Fibroblast of skin of left biceps (primary cell): ENCODE measurements at places on chromosomes 4 and X.

DNA sequence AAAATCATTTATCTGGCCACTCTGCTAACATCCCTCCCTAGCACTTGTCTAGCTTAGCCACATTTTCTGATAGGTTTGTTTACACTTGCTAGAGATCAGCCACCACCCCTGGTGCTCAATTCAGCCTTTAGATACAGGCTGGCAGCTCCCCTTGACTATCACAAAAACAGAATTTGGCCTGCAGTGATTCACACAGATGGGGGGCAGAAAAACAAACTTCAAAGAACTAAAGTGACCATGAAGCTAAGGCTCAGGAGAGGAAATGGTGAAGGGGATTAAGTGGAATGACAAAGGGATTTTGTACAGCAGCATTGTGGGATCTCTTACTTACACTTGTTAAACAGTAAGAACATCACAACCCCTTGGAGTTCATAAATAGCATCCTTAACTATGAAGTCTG, 1718.0 kb upstream of the PCDH7 start:
- DNase-seq, result no peak

DNA sequence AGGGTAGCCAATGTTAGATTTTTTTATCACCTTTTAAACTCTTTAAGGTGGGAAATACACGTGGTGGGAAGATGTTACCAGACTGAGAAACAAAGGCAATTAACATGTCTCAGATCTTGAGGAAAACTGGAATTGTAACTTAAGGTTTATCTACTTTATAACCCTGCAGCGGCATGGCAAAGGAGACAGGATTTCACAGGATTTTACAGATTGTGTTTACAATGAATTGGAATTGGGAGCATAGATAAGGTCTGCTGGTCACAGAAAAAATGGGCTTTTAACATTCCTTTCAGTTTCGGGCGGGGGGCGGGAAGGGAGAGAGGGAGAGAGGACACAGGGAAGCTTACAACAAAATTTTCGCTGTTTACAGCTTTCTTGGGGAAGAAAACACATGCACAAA, 467.5 kb upstream of the CT83 start:
- no peak for DNase-seq

DNA sequence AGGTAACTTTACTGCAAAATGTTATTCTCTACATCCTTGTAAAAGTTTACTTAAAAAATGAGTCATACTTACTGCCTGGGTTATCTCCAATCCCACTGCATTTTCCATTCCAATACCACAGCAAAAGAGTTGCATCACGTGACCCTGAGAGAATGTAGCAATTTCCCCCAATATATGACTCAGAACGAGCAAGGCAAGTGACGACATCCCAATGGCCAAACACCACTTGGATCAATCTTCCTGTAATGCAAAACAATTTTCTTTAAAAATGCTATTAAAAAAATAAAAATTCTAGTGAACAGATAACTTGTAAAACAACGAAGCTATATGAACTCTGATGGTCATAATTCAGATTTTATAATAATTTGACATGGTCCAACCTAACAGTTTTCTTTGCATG, 224.3 kb downstream of the DCLK2 start:
- peak; percentile 90 for DNase-seq

DNA sequence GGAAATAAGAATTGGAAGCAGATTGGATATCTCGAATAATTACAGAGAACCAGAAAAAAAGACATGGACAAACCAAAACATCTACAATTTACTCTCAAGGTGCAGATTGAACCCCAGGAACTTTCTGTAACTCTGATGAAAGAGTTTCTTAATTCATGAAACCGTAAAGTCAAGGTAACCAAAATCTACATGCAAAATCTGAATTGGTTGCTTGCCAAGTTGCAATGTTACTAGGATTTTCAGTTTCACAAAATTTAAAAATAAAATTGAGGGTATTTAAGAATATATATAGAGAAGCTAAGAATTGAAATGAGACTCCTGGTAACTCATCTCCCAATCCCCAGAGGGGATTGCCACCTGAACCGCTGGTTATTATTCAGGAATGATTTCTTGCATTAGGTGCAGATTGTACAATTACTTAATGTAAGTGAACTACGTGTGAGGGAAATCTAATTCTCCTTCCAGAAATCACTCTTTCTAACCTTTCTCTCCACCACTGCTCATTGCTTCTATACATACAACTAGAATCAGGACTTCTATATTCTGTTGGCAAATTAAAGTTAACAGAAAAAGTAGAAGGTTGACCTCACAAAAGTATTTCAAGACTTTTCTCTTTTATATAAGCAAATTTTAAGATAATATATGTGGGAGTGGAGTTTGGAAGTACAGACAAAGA, 221.5 kb upstream of the NDST4 start:
- no peak for DNase-seq

DNA sequence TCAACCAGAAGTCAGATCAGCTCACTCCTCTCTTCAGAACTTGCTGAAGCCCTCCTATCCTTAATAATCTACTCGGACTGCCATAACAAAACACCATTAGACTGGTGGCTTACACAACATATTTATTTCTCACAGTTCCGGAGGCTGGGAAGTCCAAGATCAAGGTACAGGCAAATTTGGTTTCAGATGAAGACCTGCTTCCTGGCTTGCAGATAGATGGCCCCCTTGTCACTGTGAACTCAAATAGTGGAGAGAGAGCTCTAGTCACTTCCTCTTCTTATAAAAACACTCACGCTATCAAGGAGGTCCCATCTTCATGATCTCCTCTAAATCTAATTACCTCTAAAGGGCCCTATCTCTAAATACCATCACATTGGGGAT, 125.1 kb downstream of the CAMK2D start:
- no peak for DNase-seq

DNA sequence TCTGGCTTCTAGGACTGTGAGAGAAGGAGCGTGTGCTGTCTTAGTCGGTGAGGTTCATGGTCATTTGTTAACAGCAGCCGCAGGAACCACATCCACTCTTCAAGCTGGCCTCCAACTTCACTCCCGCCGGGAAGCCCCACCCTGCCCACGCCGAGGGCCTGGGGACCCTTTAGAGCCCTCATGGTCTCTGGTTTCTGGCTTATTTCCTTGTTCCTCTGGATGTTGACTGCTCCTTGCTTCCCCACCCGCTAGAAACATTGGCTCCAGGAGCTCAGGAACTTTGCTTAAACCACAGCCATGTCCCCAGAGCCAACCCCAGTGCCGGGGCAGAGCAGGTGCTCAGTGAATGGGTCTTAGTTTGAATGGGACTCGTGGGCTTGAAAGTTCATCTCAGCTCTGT, 40.8 kb downstream of the HTRA3 start:
- no peak for DNase-seq

- DNase-seq, result no peak
Observed at GRCh38 chr4:74308215-74308614, at the start of gene EPGN. EPGN (plus strand) TSS chr4:74308470; CDS start chr4:74308534, 64 bp downstream.

DNA sequence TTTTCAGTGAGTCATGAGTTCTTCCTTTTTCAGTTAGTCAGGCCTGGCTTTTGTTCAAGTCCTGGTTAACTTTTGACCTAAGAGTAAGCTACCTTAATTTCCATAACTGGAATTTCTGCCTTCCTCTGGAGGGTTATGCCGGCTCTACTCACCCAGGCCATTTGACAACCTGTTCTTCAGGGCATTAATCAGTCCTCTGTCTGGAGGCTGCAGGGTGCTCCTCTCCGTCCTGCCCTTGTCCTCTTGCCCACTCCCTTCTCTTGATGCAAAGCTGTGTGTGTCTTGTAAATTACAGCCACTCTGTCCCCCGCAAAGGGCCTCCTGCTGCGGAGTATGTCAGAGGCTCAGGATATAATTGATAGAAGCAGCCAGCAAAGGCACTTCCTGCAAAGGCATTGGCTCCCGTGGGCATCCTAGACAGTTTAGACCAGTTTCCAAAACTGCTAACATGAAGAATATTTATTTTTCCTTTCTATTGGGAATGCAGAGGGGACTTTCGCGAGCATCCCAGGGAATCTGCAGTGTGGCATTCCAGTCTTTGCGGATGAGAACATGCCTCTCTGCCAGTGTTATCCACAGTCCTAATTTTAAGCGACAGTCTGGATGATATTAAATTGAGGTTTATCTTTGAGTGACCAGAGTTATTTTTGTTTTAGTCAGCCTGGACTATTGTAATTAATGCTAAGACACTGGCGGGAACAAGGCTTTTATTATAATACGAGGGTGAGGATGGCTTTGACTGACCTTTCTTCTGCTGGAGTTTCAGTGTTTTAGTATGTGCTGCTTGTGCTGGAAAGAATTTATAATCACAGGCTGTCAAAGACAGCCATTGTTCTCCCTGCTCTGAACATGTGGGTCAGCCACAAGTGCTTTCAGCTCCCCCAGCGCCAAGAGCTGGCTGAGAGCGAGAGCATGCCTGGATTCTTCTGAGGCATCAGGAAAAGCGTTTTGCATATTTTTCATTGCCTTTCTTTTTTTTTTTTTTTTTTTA, 74.2 kb downstream of the LIMCH1 start:
- peak; percentile 27 for DNase-seq

DNA sequence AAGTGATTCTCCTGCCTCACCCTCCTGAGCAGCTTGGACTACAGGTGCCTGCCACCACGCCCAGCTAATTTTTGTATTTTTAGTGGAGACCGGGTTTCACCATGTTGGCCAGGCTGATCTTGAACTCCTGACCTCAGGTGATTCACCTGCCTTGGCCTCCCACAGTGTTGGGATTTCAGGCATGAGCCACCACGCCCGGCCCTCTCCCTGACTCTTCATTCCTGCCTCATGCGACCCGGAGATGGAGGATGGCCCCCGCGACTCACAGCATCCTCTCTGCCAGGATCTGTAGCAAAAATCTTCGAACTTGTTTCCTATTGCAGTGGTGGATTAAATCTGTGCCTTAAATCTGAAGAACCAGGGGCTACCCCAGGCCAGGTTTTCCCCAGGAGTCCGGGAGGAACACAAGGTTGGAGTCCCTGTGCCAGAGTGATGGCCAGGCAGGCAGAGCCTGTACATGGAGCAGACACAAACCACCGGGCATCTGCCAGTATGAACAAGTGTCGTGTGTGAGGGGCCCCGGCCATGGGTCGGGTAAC, 11.5 kb downstream of the CPLX1 start:
- no peak for DNase-seq

- no peak for DNase-seq
Observed at GRCh38 chr4:129747756-129748155, 651.8 kb downstream of the C4orf33 start.

- DNase-seq, result no peak
Observed at GRCh38 chr4:138859254-138859653, 156.3 kb upstream of the NOCT start.

GRCh38 chr4:10117359-10118047, 904 bp upstream of the WDR1 start:
- no peak for DNase-seq

GRCh38 chrX:10755439-10756334, 135.3 kb upstream of the MID1 start:
- peak; percentile 69 for DNase-seq

- DNase-seq, result no peak
Observed at GRCh38 chr4:57318703-57319102, 208.5 kb upstream of the IGFBP7 start.

DNA sequence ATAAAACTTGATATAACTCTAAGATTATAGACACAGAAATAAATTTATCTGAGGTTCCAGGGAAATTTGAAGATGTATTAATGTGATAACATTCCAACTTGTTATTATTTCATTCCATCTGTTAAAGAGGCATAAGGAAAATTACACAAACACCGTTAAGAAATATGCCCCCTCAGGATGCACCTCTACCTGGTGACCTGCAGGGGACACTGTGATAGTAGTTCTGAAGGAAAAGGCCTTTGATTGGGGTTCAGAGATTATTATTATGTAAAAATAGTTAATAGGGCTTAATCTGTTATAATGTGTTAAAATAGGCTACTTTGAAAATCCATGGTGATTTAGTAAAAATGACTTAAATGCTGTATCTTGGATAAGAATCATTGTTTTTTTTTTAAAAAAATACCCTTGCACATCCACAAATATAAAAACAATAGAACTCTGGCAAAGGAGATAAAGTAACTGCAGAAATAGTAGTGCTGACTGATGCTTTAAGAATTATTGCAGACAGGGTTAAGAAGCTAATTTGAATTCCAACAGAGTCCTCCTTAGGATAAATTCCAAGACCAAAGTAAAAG, 6.1 kb upstream of the ABRAXAS1 start:
- DNase-seq, result no peak

DNA sequence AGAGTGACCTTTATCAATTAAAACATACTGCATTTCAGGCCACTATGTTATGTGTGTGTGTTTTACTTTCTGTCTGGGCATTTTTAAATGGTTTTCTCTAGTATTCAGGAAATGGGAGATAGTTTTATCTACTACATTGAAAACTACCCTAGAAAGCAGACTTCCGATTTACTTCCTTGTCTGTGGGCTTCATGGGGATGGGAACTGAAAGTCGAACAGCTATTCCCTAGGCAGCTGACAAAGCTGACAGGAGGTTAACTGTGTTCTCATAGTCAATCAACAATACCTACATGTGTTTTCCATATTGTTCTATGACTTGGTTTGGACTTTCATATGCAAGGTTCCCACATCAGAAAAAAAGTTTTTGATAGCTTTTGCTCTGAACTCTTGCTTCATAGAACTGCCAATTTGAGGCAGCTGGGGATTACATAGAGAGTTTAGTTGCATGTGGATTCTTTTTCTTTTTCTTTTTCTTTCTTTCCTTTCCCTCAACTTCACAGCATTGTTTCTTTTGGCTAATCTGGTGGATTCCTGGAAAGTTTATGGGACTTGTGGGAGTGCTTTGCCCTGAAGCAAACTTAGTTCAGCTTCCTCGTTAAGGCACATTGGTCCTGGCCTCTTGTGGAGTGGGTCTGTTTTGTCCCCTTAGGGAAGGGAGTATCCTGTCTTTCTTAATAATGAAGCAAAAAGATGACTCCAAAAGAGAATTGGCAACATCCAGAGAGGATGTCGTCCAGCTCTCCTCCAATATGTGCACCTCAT, 327.1 kb upstream of the GIMD1 start:
- DNase-seq, result no peak

DNA sequence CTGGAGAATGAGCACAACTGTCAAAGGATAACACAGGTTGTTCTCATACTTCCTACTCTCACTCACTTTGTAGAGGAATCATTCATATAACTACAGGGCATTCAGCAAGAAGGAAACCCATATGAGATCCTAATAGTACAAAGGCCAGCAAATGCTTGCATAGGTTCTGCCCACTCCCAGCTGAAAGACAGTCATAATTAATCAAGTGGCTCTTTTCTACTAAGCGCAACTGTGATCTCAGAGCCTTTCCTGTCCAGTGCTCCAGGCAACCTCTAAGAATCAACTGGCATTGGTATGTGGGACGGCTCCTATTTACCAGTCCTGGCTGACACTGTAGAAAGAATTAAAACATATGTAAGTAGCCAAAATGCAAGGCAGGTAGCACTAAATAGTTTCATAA, 18.9 kb upstream of the MND1 start:
- DNase-seq, result no peak

GRCh38 chr4:66000510-66001117, 330.3 kb upstream of the EPHA5 start:
- DNase-seq, result no peak

GRCh38 chrX:96764864-96765263, 80.2 kb downstream of the DIAPH2 start:
- DNase-seq, result no peak

GRCh38 chr4:106062452-106062875, 167.2 kb downstream of the NPNT start:
- peak; percentile 39 for DNase-seq

GRCh38 chr4:128682942-128683666, 126.4 kb upstream of the JADE1 start:
- no peak for DNase-seq

- DNase-seq, result no peak
Observed at GRCh38 chr4:29708473-29708872, 1011.7 kb upstream of the PCDH7 start.
